ENCODE measurements at places on chromosomes 1 and 21.

- DNase-seq, result no peak
Observed at GRCh38 chr21:37195610-37196009, 71.5 kb downstream of the VPS26C start.

DNA sequence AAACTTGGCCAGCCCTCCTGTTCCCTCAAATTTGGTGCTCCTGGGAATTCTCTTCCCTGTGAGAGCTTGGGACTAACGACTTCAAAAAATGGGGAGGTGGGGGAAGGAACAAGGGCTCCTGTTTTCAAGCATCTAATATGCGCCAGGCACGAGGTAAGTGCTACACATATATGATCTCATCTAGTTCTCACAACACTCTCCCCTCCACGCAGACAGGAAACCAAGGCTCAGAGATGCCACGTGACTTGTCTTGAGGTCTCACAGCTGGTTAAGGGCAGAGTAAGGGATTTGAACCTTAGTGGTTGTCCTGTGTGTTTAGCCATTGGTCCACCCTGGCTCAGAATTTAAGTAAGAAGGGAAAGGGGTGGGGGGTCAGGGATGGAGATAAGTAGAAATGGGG, 125.9 kb downstream of the DMRTB1 start:
- peak; percentile 41 for DNase-seq

DNA sequence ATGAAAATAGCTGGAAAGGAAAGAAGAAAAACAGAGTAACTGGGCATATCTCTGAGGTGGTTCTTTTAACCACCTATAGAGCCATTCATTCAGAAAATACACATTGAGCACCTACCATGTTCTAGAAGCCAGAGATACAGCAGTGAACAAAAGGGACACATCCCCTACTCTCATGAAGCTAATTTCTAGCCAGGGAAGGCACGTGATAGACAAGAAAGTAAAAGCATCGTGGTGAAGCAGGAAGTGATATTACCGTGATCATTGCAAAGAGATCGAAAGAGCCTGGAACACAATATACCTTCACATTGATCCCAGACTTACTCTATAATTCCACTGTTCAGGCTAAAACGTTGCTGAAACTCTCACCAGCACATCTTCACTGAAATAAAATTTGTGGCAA, 76.0 kb downstream of the TIAM1 start:
- DNase-seq, result no peak

GRCh38 chr1:111906816-111907215, 82.7 kb downstream of the KCND3 start:
- DNase-seq, result no peak

- DNase-seq, result no peak
Observed at GRCh38 chr1:220271706-220272046, 577 bp downstream of the RAB3GAP2 start.

- DNase-seq, result no peak
Observed at GRCh38 chr1:99269321-99269720, 5.0 kb downstream of the PLPPR4 start.

DNA sequence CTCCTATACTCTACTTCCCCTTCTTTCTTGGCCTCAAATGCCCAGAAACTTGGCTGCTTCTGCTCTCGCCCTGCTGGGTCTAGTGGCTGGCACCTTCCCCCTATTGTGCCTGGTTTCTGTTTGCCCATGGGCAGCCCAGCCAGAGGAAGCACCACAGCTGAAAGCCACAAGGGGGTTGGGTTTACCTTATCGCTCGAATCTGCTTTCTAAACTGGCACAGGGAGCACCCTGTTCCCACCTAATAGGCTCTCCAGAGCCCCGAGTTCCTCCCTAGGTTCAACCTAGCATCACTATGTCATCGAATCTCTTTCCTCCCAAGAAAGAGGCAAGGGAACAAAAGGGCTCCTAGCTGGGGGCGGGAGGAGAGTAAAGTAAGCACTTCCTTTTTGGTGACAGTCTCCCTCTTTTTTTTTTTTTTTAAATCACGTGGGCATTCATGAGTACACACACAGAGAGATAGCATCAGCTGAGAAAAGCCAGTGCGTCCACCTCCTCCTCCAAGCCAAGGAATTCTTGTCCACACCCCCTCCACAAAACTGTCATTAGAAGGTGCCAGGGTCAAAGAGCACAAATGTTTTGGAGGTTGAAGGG, 72.8 kb downstream of the PLEKHA6 start:
- peak; percentile 8 for DNase-seq

DNA sequence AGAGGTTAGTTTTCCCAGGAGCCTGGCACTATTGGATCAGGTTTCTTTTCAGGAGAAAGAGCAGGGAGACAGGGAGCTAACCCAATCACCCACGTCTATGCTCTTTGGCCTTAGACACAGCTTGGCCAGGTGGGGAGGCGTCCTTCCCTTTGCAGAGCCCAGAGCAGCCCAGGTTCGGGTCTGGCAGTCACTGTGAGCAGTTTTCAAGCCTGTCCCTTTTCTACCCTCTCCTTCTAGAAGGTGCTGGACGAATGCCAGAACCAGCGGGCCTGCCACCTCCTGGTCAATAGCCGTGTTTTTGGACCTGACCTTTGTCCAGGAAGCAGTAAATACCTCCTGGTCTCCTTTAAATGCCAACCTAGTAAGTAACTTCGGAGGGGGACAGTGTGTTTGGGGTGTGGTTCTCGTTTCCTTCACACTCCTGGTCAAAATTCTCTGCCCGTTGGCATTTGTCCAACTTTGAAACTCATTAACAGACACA, 44.9 kb downstream of the EVA1C start:
- DNase-seq, result no peak

DNA sequence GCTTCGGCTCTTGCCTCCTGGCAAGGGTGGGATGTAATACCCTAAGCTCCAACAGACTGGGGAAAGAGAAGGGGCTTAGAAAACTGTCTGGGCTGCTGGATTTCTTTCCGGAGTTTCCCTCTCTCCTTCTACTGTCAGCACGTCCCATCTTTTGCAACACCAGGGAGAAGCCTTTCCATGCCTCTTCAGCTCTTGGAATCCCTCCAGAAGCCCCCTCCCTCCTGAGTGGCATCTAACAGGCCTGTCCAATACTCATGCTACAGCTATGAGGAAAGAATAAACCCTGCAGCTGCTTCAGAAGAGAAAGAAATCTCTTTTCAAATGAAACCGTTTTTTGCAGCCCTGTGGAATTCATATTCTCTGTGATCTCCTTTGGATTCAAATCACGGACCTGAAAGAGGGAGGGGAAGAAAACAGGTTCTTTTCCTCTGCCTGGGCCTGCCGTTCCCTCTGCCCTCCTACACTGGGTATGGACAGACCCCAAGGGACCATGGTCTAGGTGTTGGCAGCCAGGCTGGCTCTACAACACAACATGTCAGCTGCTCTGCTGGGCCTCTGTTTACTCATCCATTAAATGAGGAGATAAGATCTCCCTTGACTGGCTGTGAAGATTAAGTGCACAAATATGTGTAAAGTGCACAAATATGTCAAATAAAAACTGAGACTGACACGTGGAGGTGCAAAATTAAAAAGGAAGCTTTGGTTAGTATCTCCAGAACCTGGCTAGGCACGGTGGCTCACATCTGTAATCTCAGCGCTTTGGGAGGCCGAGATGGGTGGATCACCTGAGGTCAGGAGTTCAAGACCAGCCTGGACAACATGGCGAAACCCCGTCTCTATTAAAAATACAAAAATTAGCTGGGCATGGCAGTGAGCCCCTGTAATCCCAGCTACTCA, 6.0 kb upstream of the CAPN2 start:
- DNase-seq, result no peak

DNA sequence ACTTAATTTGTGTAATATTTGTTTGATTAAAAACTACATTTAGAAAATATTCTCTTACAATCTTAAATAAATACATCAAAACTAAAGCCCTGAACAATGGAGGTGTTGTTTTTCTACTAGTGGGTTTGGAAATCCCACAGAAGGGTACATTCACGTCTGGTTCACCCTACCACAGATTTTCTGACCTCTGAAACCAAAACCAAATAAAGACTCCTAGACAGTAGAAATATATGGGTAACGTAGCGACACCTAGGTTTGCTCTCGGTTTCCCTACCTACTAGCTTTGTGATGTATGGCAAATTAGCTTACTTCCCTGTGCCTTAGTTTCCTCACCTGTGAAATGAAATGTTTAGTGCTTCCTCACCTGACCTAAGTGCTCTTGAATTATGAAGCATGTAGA, 312.6 kb downstream of the DPYD start:
- DNase-seq, result no peak

DNA sequence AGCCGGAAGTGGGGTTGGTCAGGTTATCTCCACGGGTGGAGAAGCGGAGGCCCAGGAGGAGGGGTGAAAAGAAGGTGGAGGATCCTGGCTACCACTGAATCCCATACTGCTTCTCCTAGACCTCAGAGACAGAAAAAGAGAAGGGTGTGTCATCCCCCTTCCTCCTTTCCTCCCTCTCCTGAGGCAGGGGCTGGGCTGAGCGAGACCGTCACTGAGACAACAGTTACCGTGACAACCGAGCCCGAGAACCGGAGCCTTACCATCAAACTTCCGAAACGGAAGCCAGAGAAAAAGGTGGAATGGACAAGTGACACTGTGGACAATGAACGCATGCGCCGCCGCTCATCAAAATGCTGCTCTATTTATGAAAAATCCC, 42.1 kb upstream of the NBPF3 start:
- no peak for DNase-seq

DNA sequence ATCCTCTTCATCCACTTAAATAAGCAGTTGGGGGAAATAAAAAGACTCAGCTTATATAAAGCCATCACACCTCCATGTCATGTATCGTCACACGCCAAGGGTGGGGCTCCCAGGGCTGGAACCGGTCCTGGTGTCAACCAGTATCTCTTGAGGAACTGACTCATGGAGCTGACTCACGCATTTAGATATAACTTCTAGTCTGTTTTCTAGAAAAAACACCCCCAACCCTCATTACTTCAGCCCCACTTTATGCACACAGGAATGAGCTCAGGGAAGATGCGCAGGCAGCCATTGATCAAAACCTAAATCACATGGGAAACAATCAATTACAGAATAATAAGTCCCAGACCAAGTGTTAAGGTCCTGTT, 6.9 kb upstream of the IL22RA1 start:
- no peak for DNase-seq

Measured in stimulated activated CD8-positive, alpha-beta memory T cell treated with anti-CD3 and anti-CD28 coated beads, Interleukin-12 subunit alpha, Interleukin-12 subunit beta, amount 100 ng/mL, for 1 hour (primary cell).